Stimulated activated CD8-positive, alpha-beta memory T cell treated with anti-CD3 and anti-CD28 coated beads, Interleukin-2, amount 100 ng/mL, for 1 hour (primary cell): ENCODE measurements at places on chromosomes 7 and 10.

GRCh38 chr10:77377034-77377433 is 260.6 kb downstream of the KCNMA1 start:
- no peak for DNase-seq

DNA sequence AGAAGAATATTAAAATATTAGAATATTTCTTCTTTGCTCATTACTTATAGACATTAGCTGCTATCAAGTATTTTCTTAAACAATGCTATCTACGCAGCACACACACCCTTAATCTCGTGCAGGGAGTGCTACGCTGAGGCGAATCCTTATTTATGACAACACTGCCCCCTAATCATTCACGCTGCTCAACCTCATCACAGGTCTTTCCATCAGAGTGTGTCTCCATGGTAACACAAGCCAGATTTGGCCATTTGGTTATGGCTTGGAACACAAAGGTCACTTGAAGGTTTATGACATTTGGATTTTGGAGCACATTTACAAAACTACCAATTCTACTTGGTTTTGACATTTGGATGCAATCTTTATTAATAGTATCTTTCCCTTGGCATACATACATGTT is 45.4 kb upstream of the MYO3A start:
- no peak for DNase-seq

GRCh38 chr7:142862351-142862750 is 7.5 kb downstream of the EPHB6 start:
- no peak for DNase-seq

DNA sequence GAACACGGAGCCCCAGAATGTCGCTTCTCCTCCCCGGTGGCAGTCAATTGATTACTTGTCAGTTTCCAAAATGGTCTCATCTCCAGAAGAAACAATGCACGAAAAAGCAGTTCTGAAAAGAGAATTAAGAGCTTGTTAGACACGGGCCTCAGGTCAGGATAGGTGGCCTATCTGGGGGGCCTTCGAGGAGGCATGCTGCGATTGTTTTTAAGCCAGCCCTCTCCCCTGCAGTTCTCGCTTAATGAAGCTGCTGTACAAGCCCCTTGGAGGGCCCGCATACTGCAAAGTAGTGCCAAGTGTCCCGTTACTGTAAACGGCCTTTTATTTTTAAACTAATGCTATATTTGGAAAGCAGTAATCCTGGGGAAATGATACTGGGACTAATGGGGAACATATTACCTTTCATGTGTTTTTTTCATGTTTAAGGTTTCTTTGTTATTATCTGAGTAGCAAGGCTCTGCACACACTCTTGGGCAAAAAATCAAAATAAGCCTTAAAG is 114.8 kb upstream of the TCF7L2 start:
- no peak for DNase-seq

DNA sequence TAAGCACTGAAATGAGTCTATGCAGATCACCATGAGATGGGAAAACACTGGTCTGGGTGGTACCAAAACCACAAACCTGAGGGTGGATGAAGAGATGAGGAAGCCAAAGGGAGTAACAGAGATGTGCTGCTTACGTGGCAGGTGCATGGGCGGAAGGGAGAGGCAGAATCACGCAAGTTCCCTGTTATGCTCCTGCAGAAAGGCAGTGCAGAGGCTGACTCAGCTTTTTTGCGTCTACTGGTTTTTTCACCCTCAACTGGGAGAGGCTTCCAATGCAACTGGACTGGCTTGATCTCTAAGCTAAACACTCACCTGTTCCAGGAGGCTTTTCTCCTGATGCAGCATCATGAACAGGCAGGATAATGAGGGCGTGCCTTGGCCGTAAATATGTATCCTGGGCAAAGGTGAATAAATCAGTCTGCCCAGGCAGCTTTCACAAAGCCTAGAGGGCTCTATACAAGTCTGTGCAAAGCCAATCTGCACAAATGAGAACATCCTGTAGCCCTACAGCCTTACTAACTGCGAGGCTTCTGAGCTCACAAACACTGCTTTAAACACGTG is 95.4 kb upstream of the AFAP1L2 start:
- DNase-seq: no peak

GRCh38 chr10:28300027-28300426 is 2.8 kb downstream of the MPP7 start:
- DNase-seq: no peak

GRCh38 chr7:131554880-131555516 is 1.4 kb downstream of the PODXL start:
- DNase-seq: no peak

DNA sequence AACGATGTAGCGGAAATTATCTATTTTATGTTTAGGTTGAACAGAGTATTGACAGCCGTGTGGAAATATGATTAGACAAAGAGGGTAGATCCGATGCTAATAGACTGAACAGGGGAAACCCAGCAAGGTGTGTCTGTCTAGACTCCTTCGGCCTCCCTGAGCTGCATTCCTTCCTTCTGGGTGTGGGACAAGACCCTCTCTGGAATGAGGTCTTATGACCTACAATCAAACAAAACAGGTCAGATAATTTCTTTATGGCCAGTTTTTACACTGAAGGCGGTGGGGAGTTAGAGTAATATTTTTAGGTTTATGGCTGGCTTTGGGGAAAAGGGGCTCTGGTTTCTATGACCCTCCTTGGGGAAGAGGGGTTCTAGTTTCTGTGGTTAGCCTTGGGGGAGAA is 41.2 kb downstream of the WIPF3 start:
- DNase-seq: no peak

DNA sequence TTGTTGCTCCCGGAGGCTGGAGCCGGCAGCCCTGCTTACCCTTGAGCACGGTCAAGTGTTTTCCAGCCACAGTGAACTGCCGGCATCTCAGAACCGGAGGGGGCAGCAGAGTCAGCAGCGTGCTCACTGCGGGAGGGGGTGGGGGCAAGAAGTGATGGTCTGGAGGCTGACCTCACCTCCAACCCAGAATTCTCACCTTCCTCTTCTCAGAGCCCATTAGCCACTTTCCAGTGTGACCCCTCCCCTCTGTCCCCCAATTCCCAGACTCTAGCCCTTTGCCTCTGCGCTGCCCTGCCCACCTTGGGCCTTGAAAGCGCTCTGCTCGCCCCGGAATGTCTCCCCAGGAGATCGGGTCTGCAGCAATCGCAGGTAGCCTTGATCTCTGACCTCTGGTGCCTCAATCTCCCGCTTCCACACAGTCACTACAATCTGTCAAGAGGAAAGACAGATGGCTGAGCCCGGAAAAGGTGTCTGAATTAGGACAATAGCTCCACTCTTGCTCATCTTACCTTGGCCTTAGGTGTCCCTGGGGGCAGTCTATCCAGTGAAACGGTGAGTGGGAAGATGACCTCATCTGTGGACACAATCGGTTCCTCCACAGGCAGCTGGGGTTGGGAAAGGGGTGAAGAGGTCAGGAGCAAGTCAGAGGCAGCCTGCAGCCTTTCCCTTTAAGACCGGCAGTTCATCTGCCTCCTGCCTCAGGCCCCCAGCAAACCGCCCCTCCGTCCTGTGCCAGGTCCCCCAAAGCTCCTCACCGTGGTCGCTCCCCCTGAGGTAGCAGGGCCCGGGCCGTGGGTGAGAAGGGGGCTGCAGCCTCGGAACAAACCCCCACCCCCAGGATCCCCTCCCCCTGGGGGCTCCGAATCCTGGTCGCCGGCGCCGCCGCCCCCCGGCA is 942 bp downstream of the TRAPPC14 start:
- DNase-seq: no peak

GRCh38 chr10:13321576-13321975 is 21.7 kb upstream of the PHYH start:
- no peak for DNase-seq

DNA sequence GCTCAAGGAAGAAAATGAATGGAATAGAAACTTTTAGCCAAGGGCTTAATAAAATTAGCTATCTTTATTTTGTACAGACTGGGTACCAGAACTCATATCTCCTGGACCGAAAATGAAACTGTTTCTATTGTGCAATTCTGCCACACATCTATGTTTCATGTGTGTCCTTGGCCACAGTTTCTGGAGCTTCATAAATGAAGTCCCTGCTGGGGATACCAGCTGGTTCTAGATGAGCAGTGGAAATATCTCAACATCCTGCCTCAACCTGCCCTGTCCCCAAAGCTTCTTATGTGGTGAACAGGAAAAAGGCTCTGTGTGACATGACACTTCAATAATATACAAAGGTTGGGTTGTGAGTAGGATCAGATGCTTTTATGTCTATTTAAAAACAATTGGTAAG is 310.1 kb upstream of the SORCS1 start:
- no peak for DNase-seq

DNA sequence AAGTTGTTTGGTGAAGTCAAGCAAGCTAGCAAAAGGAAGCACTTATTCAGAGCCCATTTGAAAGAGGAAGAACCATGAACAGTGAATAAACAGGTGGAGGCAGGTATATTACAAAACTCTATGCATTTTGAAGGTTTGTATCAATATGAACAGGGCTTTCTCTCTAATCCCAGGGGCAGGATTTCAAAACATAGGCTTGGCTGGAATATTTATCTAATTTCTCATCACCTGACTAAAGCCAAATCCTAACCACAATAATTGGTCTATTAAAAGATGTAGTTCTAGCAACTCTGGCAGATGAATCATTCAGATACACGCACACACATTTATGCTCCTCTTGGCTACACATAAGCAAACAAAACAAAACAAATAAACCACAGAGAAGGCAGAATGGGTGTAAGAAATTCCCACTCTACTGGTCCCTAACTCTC is 554.4 kb downstream of the INHBA start:
- DNase-seq: no peak

- no peak for DNase-seq
Measured at GRCh38 chr10:82529062-82529461, 654.1 kb downstream of the NRG3 start.

- DNase-seq: no peak
Measured at GRCh38 chr10:36670621-36671402, 454.6 kb upstream of the ANKRD30A start.

DNA sequence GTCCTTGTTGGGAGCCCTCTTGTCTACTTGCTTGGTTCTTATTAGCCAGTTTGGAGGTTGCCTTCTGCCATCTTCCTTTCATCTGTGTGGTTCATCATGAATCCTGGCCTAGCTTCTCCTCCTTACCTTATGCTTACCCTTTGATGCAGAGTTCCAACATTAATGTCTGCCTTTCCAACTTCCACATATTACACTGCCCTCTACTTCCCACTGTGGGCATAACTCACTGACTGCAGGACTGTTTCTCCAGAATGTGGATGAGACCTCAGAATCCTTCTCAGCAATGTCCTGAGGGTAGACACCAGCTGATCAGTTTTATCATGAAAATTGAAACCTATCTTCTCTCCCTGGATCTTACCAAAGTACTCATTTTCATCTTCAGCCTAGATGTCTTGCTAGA is 491.0 kb downstream of the LRMDA start:
- no peak for DNase-seq

DNA sequence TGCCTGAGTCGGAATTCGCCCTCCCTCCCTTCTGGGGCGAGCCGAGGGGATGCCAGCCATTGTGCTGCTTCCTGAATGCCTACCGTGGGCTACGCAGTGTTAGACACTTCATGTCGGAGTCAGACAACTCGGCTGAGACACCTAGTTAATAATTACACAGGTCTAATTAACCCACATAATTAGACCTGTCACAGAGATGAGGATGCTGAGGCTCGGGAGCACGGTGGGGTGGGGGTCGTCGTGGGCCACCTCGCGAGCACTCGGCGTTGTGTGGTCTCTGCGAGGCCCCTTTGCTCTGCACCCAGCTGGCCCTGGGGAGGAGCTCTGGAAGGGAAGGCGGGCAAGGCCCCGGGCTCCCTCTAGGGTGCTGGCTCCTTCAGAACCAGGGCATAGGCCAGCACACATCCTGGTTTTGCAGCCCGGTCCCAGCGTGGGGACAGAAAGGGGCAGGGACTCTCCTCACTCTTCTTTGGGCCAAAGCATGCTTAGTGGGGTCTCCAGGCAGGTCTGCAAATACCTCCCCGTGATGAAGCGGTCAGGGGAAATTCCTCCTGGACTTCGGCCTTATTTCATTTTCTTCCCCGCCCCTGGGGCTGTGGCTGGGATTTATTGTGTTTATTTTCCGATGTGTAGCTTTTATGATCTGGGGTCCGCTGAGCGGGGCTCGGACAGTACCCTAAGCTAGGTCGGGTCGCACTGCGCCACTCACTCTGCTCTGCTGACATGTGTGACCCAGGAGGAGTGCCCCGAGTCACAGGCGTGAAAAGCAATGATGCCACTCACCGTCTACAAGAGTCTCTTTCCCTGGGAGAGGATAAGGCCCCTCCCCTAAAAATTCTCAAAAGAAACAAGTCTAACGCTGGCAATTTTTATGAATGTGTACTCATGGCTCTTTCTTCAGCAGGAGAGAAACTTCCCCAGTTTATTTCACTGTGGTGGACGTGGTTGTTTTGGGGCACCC is 4.9 kb upstream of the FOXL3 start:
- no peak for DNase-seq

GRCh38 chr7:13037216-13037615 is 349.8 kb downstream of the ARL4A start:
- DNase-seq: no peak

GRCh38 chr7:158569858-158570323 is 17.7 kb downstream of the PTPRN2 start:
- DNase-seq: no peak

GRCh38 chr10:121598263-121599249 is at the start of gene FGFR2:
Gene FGFR2 (minus strand): TSS chr10:121598444. CDS start chr10:121593817, 4,627 bp downstream.
- no peak for DNase-seq

GRCh38 chr7:43530553-43531410 is 52.1 kb upstream of the STK17A start:
- no peak for DNase-seq

GRCh38 chr10:2306081-2306480 is 568.8 kb upstream of the ADARB2 start:
- DNase-seq: no peak

GRCh38 chr7:80078159-80078731 is 56.4 kb upstream of the GNAI1 start:
- no peak for DNase-seq

DNA sequence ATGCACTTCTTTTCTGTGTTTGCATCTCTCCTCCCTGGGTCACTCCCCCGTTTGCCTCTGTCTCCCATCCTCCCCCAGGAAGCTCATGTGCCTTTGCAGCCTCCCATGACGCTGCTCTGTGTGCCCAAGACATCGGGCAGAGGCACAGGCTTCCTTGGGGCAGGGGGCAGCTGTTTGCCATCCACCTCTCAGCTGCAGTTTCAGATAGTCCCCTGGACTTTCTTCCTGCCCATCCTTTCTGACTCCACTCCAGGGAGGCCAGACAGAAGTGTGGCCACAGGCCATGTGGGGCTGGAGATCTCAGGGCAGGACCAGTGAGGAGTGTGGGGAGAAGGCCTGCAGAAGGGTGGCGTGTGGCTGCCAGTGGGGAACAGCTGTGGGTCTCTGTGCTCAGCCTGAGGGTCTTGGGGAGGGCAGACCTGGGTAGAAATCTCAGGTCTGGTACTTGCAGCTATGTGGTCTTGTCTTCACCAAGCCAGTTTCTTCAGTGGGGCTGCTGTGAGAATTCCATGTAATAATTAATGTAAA is 10.6 kb upstream of the SAMD8 start:
- no peak for DNase-seq

DNA sequence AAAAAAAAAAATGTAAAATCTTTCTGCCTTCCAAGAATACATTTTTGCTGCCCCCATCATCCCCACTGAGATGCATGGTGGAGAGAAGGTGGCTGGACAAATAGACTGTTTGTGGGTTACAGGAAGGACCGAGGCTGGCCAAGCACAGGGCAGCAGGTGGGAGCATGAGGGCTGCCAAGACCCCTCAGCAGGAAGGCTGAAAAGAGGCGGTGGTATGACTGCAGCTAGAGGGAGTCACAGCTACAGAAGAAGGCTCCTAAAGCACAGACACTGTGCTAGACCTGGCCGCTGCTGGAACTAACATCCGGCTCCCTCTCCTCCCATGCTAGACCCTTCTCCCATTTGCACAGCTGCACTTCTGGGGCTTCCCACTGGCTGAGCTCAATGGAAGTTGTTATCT is 289.6 kb downstream of the TCERG1L start:
- no peak for DNase-seq

GRCh38 chr7:151662251-151662826 is 142.6 kb upstream of the RHEB start:
- no peak for DNase-seq
